Vagina (tissue), 2 donors: ENCODE measurements at places on chromosomes 13 and 19. TPM values are rescaled to one million over a fixed set of nuclear protein-coding genes. Genes with fewer than 3 reads are reported as not detected.

GRCh38 chr13:99845161-99845874 lies 126.2 kb downstream of the ZIC5 start:
- DNase-seq: no peak

- no peak for DNase-seq
Observed at GRCh38 chr13:34011552-34012085, 193.7 kb downstream of the RFC3 start.

GRCh38 chr13:105220063-105220462 lies 1315.4 kb downstream of the EFNB2 start:
- no peak for DNase-seq

GRCh38 chr19:56314018-56314380 lies 640 bp downstream of the ZSCAN5A start:
- DNase-seq: no peak

The ANGPTL8 gene
- not detected for total RNA-seq
